NCI-H1417 (cell line): ENCODE measurements at places on chromosomes 1 and 21.

DNA sequence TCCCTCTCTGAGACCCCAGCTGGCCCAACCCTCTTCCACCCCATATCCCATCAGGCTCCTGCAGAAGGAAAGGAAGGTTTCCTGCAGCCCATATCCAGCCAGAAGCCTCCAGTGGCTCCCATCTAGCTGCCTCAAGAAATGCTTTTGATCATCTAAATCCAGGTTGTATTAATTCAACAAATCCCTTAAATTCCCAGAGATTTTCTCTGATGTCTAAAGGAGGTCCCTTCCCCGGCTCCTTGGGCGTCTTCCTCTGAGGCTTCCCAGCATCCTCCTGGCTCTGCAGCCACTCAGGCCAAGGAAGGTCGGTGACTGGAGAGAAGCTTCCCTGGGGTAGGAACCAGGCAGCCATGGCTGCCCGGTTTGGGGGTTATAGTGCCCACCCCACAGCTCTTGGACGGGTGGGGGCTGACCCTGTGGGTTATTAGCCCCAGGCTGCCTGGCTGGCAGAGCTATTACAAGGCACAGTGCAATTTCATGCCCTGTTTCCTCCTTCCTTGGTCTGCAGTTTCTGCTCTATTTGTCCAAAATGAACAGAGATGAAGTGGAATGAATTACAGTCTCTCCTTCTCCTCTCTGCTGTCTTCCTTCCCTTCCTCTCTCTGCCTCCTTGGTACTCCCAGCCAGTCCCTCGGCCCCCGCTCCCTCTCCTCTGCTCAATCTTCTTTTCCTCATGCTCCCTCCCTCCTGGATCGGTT lies 34.8 kb upstream of the DISP3 start:
- no peak for DNase-seq

DNA sequence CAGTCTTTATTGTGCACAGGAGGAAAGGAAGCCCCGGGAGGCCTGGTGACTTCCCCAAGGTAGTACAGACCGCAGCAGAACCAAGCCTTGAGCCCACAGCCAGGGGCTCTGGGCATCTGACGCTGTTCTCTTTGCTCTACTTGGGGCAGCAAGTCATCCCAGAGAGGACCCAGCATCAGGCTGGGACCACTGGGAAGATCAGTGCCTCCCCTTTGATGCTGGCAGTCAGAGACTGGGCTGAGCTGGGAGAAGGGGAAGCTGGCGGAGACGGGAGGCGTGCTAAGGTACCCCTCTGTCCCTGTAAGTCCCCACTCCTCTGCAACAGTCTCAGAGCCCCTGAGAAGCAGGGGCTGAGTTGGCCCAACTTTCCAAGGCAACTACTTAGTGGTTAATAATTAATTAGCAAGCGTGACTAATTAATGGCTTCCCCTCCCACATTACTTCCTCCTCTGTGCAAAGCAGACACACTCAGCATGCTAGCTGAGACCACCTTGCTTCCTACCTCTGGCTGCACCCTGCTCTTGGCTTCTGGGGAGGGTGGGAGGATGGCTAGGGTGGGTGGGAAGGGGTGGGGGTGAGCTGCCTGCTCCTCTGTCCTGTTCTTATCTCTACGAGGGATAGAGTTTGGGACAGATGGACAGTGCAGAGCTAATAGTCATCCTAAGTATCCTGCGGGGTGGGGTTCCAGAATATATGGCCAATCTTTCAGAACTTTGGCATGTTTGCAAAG lies 1.3 kb downstream of the INAVA start:
- no peak for DNase-seq

DNA sequence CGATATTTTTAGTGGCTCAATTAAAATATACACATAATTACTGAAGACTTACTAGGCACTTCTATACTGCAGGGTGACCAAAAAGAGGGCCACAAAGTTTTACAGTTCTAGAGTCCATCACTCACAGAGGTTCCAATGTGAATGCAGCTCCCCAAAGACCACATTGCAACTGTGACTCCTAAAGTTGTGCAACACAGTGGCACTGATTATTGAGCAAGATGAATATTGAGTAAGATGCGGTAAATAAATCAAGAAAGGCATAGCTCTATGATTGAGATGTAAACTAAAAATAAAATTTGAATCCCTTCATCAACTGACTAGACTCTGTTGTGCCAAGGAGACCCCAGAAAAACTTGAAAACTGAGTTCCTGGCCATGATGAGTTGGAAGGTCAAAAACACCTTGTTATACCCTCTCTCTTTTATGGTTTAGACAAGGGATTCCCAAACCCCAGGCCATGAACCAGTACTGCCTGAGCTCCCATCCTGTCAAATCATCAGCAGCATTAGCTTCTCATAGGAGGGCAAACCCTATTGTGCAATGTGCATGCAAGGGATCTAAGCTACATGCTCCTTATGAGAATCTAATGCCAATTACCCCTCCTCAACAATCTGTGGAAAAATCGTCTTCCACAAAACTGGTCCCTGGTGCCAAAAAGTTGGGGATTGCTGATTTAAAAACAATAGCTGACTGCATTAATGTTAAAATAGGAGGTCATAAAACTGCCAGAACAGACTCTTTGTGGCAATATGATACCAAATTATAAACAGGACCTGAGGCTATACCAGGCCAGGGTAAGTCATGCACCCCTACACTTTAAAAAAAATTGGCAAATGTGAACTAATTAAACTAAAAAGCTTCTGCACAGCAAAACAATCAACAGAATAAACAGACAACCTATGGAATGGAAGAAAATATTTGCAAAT lies 94.3 kb downstream of the ADGRL4 start:
- DNase-seq, result no peak

DNA sequence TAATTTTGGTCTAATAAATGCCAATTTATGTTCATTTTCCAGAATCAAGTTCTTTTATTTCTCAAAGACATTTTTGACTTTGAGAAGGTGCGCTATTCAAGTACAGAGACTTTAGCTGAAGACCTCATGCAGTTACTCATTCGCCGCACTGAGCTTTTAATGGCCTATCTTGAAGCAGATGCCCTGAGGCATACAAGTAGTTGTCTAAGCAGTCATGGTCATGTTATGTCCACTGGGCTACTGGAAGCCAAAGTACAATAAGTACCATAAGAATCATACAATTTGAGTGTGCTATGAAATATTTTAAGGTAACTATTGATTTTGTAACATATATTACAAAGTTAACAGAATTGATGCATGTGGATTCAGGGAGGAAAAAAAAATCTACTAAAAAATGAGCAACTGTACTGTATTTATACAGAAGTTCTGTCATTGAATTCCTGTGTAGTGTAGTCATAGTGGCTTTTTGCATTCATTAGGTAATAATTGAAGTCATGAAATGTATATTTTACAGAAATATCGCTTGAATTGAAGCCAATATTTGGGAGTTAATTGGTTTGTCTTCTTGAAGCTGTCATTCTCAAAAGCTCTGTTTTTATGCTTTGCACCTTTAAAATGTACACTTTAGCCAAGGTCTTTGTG lies 13.5 kb upstream of the NEXN start:
- no peak for DNase-seq

DNA sequence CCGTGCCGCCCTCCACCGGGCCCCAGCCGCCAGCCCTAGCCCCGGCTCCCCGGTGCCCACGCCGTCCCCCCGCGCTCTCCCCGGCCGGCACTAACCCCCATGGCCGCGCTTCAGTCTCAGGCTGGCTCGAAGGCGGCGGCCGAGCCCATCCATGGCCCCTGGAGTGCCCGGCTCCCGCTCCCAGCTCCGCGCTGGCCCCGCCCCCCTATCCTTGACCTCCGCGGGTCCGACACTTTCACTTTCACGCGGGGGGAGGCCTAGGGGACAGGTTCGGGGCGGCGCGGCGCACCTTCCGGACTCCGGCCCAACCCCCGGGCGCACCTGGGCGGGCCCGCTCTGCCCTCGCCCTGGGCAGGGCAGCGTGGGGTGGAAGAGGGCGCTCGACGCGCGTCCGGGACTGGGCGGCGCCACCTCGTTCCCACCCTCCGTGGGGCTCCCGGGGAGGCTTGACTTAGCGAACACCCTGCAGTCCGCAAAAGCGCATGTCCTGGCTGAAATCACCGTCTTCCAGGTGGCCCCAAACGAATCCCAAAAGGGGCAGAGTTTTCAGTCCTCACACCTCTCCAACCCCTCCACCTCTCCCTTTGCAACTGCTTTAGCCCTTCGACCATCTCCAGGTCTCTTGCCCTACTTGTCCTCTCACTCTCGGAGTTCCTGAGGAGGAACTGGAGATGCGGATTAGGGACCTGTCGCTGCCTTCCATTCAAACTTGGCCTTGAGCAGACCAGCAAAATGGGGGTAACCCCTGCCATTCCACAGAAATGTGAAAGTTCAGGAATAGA lies 3.9 kb upstream of the DENND2D start:
- DNase-seq, result peak; percentile 72

DNA sequence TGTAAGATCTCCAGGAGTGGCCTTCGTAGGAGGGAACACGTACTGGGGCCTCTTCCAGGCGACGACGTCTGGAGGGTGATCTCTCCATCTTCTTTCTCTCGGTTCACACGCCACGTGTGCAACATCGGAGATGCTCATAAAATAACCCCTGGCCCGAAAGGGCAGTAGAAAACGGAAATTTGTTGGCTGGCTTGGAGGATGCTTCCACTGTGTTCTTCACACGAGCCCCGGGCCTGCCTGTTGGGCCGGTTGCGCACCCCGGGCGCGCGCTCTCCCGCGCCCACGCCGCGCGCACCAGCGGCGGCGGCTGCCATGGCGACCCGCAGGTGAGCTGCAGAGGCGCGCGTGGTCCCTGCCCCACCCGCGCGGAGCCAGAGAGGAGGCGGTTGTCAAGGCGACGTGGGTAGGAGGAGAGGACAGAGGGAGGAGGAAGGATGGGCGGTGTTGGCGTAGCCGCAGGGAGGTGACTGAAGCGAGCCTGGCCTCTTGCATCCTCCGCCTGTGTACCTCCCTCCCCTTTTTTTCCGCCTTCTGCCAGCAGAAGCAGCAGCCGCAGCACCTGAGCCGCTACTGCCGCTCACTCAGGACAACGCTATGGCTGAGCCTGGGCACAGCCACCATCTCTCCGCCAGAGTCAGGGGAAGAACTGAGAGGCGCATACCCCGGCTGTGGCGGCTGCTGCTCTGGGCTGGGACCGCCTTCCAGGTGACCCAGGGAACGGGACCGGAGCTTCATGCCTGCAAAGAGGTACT lies at the start of gene ELAPOR1:
Gene ELAPOR1 (plus strand): TSS at position 526 of the 752 bp plus-strand sequence. CDS start 69 bp downstream, at position 595.
- peak; percentile 95 for DNase-seq

- no peak for DNase-seq
Measured at GRCh38 chr1:227895828-227896685, 51.7 kb downstream of the WNT9A start.

GRCh38 chr1:196181594-196181878 lies 426.7 kb downstream of the KCNT2 start:
- no peak for DNase-seq

GRCh38 chr1:183370399-183371058 lies 47.7 kb downstream of the NMNAT2 start:
- DNase-seq, result no peak

DNA sequence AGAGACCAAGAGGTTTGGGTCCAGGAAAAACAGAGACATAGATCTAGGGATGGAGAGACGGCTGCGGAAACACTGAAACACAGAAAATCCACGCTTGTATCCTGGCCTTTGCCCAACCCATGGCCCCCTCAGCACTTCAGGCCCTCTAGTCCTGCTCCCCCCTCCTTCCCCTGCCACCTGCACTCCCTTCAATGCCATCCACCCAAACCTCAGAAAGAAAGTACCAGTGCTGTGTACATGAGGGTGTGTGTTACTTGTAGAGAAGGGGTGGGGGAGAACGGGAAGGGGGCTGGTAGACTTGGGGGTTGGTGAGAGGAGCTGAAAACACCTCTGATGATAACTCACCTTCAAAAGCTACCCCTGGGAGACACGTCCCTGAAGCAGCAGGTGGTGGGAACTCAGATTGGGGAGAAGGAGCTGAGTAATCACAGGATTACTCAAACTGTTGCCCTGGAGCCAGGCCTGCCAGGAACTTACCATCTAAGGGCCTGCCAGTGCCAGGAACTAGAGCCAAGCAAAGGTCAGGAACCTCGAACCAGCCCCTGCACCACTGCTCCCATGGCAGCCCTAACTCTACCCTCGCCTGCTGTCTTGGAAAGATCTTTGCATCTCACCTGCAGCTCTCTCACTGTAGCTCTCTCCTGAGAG lies 11.5 kb downstream of the RORC start:
- DNase-seq, result no peak

GRCh38 chr1:68585351-68585750 lies 88.5 kb upstream of the DEPDC1 start:
- DNase-seq, result peak; percentile 3
